ENCODE measurements at places on chromosomes 3 and 15.

GRCh38 chr3:71175691-71176365 lies 407.7 kb downstream of the FOXP1 start:
- no peak for DNase-seq

DNA sequence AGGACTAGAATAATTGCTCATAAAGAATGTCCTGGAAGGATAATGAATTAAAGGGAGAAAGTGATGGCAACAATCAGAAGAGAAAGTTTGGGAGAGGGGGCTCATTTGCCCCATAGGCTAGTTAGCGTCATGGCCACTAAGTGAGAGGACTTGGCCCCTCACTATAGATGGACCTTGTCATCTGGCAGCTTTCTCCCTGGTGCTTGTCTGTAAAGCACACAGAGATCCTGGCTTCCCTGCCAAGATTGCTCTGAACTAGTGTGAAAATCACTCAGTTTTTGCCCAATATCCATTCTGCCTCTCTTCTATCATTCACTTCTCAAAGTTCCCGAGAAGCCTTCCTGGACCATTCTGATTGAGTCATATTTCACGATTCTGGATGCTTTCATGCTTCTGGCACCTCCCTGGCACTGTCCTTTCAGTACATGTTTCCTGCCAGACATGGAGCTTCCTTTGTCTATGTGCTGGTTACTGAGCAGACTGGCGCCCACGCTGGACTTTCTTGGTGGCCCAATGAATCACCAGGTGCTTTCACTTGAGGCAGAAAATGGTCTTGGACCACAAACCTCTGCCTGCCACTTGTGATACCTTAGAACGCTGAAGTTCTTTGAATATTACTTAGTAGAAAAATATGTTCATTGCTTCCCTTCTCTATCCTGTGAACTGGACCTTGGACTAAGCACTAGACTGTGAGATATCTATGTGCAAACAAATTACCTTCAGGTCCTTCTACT lies 709.6 kb upstream of the CFAP20DC start:
- DNase-seq: peak; percentile 37

DNA sequence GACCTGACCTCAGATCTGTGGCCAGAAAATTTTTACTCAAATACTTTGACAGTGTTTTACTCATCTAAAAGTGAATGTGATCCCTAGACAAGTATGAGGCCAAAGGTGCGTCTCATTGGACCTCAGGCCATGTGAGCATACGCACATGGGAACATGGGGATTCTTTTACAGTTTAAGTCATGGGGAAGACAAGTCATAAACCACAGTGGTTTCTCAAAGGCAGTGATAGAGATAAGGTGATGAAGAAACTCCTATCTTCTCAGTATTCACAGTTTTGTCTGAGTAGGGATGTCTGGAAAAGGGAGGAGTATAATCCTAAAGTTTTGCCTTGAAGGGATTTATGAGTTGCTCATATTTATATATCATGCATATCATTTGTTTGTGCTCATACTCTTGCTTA lies 173.8 kb downstream of the FNDC3B start:
- peak; percentile 39 for DNase-seq

DNA sequence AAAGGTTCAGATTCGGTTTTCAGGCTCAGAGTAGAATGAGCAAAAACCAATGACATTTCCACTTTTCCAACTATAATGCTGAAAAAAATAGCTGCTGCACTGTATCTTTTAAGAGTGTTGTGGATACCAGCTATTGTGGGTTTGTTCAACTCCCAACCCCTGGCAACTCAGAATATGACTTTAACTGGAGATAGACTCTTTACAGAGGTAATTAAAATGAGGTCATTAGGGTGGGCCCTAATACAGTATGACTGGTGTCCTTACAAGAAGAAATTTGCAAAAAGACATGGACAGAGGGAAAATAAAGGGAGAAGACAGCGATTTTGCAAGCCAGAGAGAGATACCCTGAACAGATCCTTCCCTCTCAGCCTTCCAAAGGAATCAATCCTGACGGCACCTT lies 39.5 kb downstream of the ANKRD28 start:
- no peak for DNase-seq

DNA sequence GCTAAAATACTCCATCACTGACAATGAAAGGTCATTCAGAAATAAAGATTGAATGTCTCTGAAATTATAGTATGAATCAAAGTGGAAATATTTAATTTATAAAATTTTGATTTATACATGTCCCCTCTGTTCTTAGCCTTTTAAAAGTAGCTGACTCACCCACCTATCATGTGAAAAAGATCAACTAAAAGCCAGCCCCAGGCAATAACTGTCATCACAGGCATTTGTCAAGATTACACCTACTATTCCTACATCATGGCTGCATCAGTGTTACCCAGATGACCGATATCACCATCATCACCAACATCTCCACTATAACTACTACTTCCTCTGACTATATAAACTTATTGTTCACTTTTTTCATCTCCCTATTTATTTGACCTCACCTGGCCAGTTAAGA lies 14.3 kb upstream of the PIK3R4 start:
- DNase-seq: no peak

DNA sequence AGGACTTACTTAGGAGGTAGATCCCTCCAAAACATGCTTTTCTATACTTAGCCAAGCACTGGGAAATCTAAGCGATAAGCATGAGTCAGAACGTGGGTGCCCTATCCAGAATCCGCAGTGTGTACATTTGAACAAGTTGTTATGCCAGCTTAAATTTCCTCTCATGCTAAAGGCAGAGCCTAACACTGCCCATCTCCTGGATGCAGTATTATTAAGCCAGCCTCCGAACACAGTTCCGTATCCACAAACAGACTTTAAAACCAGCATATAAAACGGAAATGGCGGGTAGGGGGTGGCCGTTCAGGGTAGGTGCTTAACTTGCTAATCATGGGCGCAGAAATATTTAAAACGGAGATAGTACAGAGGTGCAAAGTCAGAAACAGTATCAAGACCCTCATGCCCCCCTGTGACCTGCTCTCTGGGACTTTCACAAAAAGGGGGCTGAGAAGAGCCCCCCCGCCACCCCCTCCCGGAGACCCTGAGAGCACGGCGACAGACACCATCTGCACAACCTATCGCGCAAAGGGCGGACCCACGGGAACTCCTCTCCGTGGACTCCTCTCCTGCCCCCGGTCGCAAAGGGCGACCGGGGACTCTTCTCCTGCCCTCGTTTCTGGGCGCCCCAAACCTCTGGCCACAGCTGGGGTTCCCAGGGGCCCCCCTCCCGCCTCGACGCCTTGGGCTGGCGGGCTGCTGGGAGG lies 889 bp upstream of the LRRIQ4 start:
- peak; percentile 2 for DNase-seq

- no peak for DNase-seq
These were observed 175.0 kb downstream of the GOLIM4 start for GRCh38 chr3:167920747-167921146.
